ENCODE measurements at places on chromosomes 7 and 10. TPM values are rescaled to one million over a fixed set of nuclear protein-coding genes. Genes with fewer than 3 reads are reported as not detected.

DNA sequence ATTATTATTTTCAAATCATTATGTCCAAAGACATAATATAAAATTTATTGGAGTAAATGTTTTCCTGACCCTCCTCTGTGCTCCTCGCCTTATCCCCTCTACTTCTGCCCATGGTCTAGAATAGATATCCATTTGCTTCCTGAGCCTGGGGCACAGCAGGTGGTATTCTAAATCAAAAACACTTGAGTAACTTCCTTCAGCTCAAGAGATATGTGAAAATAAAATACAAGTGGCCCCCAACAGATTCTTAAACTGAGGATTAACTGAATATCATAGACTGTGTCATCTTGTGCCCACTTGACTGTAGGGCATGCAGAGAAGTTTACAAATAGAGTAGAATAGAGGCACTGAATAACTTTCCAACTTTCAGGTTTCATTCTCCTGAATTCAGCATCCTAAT lies 59.1 kb downstream of the HGF start:
- no peak for DNase-seq

DNA sequence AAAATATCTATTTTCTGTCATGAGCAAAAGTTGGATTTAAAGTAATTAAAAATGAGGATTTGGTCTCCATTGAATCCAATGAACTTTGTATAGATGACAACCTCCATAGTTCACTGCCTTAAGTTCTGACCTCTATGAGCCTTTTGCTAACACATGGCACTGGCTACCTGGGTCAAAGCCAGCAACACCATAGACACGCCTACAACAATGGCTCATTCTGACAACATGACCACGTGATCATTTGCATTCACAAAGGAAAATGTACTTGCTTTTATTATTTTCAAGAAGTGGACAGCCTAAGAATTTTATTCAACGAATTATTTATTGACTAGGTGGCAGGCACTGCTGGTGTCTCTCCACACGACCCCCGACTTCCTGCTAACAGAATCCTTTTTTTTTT lies 90.6 kb downstream of the CARD11 start:
- DNase-seq, result no peak

DNA sequence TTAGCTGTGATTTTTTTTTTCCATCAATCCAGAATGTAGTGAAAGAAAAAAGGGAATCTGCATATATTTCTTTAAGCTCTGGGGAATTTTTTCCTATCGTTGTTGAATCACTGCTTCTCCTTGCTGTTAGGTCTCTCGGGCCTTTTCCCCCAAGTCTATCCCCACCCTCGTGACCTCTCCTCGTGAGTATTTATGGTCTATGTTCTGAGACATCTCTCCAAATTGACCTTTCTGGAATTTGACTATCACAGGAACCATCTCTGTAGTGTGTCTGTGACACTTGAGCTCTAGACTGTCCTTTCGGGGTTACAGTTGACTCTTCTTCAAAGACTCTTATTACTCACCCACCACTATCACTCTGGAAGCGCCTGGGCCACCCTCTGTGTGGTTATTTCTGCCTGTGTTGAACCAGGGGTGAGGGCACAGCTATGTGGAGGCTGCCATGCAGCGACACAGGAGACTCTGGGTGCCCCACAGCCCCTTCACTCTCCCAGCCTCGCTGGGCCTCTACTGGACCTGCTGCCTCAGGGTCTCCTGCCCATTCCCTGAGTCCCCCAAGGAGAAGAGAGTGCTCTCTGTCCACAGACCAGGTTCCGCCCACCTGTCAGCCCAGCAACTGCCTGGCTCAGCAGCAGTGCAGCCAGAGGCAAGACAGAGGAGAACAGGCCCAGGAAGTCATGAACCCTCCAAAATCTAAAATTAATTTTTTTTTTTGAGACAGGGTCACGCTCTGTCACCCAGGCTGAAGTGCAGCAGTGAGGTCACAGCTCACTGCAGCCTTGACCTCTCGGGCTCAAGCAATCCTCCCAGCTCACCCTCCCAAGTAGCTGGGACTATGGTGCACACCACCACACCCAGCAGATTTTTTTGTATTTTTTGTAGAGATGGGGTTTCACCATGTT lies 45.7 kb upstream of the PTPRN2 start:
- no peak for DNase-seq

- no peak for DNase-seq
Measured at GRCh38 chr10:61286686-61287085, 166.5 kb downstream of the TMEM26 start.

GRCh38 chr7:116741625-116742316 lies 69.8 kb downstream of the MET start:
- no peak for DNase-seq

DNA sequence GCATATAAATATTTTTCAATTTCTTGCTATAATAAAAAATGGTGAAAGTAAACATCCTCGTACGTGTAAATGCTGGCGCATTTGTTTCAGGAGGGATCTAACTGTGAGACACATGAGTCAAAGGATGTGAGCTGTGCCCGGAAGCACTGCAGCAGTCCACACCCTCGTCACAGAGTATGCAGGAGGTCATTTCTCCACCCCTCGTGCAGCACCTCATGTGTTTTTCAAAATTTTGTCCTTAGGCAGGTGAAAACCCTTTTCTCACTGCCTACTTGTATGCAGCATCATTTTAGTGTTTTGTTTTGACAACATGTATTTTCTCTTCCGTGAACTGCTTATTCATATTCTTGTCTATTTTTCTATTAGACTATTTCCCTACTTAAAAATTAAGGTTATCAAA lies 162.7 kb downstream of the AVL9 start:
- DNase-seq, result no peak

- peak; percentile 48 for DNase-seq
Measured at GRCh38 chr10:97713339-97713825, at the start of gene MARVELD1. Gene MARVELD1 (plus strand): TSS chr10:97713730. CDS start chr10:97713877, 147 bp downstream.

FGFBP3 gene
- total RNA-seq, result 2.0 TPM

AKR1C3 gene
- total RNA-seq, result 92.9 TPM
